ENCODE measurements at places on chromosomes 5 and 9.

GRCh38 chr9:35470894-35471293 is 19.0 kb upstream of the RUSC2 start:
- no peak for DNase-seq

DNA sequence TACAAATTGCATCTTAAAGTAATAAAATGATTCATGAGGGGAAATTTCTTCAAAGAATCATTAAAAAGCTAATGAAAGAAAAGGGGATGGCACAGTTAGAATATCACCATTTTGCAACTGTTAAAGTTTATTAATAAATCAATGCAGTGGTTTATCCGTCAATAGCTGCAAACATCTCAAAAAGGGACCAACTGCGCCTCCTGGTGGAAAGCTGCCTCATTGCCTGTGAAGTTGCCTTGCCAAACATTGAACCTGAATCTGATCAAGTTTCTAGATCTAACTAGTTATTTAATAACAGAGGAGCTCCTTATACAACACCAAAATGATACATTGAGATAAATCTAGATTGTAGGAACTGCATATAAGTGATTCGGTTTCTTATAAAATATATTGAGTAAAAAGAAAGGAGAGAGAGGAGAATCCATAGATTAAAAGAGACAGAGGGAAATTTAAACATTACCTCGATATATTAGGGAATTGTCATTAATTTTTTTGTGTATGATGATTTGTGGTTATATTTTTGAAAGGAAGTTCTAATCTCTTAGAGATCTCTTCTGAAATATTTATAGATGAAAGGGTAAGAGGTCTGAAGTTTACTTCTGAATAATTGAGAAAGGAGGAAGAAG is 6.9 kb upstream of the NDUFB6 start:
- peak; percentile 33 for DNase-seq

DNA sequence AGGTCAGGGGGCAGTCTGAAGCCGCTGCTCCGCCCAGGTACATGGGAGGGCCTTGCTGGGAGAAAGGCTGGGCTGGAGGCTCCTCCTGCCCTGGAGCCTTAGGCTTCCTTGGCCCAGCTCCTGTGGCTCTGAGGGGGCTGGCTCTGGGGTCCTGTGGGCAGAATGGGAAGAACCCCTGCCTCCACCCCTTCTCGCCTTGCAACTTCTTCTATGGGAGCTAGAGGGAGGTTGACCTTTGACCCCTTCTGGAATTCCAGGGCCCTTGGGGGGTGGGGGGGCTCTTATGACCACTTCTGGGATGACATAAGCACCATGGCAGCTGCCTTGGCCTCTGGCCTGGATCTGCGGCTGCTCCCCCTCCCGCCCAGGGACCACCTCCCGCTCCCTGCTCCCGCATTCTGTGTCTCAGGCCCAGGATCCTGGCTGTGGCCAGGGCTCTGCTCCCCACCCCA is 32.2 kb downstream of the IER5L start:
- no peak for DNase-seq

GRCh38 chr9:122815544-122815943 is 12.8 kb downstream of the PDCL start:
- DNase-seq, result no peak

GRCh38 chr5:137303509-137303908 is 195.6 kb downstream of the SPOCK1 start:
- no peak for DNase-seq

DNA sequence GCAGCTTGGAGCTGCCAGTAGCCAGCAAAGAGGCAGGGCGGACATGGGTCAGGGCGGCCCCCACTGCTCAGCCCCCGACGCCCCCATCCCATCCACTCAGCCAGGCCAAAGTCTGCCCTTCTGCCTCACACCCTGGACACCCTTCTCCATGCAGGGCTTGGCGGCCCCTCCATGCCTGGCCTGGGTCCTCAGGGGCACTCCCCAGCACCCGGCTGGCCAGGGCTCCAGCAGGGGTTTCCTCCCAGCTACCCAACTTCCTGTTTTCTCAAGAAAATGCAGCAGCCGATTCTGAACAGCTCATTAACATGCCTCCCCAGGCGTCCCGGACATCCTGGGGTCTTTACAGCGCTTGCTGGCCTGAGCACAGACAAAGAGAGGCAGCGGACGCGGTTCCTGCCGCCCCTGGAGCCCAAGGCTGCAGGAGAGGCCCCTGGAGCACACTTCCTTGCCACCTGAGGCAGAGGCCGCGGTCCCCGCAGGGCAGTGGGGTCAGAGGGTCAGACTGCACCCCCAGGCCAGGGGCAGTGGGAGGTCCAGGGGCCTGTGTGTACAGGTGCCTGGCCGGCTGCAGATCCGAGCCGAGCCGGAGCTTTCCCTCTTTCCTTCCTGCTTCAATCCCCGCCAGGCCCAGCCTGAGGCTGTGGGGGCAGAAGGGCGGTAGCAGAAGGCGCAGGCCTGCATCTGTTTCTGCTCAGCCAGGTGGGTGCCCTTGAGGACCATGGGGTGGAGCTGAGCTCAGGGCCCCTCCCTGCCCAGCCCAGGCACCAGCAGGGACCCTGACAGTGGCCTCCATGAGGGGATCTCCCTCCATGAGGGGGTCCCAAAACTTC is 18.7 kb upstream of the NRARP start:
- DNase-seq, result no peak

GRCh38 chr9:98031935-98032334 is 24.6 kb upstream of the NANS start:
- DNase-seq, result no peak

- DNase-seq, result no peak
Observed at GRCh38 chr5:129481161-129481560, 21.1 kb downstream of the ADAMTS19 start.

GRCh38 chr5:91929522-91929817 is 546.4 kb upstream of the ARRDC3 start:
- no peak for DNase-seq

- no peak for DNase-seq
Observed at GRCh38 chr5:151298063-151298855, 5.3 kb downstream of the SLC36A3 start.

DNA sequence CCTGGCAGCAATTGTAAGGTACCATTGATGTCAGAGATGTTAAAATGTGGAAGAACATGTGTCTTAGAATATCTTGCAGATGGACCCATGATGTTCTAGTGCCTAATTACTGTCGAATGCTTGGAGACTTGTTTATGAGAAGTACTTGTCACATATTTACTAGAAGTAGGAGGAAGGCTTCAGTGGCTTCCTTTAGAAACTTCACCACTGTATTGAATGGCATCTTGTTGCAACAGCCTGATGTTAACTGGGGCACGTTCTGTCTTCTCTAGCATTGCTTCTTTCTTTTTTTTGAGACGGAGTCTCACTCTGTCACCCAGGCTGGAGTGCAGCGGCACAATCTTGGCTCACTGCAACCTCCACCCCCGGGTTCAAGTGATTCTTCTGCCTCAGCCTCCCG is 16.5 kb downstream of the UGCG start:
- no peak for DNase-seq

DNA sequence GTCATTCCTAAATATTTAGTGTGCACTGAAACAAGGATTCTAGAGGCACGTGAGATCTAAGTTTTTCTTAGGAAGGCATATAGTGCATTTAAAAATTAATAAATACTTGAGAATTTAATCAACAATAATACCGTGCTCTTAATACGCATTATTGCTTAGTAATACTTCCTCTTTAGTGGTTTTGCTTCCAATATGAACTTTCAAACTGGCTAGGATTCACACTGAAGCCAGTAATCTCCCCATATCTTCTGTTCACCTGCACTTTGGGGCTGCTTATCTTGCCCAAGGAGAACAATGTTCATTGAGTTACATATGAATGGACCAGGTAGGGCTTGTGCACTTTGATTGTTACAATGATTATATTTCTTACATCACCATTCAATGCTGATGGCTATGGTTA is 180.5 kb upstream of the RIOK2 start:
- DNase-seq, result no peak

- no peak for DNase-seq
Observed at GRCh38 chr5:64958757-64959391, 190.1 kb downstream of the CWC27 start.

- DNase-seq, result no peak
Observed at GRCh38 chr9:137552022-137552768, 516 bp downstream of the MRPL41 start.

GRCh38 chr5:169914766-169915165 is 65.5 kb downstream of the INSYN2B start:
- no peak for DNase-seq

DNA sequence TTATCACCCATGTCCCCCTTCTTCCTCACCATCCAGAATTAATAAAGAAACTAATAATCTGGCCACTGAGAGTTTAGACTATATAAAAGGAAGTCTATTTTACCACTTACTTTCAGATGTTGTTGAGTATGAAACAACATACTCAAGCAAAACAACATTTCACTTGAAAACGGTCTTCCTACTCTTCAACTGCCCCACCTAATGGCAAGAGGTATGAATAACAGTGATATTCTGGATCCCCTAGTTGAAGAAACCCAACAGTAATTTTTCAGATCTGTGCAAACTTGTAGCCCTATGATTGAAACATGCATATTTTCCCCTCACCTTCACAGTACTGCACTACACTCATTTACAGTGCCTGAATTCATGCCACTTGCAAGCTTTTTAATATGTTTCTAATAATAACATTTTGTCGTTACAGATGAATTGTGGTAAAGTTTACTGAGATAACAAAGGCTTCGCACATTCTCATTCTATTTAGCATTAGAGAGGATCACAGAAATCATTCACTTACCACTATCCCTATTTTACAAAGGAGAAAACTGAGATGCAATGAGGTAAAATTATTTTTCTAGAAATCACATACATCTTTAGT is 267.9 kb upstream of the PDE4D start:
- DNase-seq, result no peak

DNA sequence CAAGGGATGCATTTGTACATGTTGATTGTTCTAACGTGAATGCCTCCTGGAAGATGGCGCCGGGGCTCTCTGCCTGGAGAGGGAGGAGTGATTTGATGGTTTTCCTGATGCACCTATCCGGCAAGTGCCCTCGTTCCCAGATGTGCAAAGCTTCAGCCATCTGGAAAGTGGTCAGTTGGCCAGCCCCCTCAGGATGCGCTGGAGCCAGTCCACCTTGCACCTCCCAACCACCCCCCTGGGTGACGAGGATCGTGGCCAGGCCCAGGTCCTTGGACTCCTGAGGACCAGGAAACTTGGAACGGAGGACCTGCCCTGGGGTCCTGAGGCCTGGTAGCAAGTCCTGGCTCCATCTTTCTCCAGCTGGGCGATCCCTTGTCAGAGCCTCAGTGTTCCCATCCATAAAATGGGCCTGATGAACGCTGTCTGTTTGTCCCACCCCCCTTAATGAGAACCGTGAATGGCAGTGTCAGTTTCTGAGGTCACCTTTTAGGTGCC is 23.6 kb upstream of the RNU6ATAC start:
- DNase-seq, result no peak

DNA sequence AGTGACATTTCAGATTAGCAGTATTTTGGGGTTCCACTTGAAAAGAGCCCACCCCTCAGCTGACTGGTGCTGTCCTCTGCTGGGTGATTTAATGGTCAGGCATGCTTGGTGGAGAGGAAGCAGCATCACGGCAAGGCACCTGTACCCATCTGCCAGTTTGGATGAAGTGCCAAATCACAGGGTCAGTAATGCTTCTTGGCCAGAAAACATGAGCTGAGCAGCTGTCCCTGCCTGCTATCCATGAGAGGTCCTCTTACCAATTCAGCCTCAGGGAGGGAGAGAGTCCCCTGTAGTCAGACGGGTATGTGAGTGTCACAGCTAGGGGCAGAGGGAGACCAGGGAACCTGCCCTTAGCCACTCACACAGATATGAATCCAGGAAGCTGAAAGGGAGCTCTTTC is 137.9 kb downstream of the SEC61B start:
- DNase-seq, result no peak

DNA sequence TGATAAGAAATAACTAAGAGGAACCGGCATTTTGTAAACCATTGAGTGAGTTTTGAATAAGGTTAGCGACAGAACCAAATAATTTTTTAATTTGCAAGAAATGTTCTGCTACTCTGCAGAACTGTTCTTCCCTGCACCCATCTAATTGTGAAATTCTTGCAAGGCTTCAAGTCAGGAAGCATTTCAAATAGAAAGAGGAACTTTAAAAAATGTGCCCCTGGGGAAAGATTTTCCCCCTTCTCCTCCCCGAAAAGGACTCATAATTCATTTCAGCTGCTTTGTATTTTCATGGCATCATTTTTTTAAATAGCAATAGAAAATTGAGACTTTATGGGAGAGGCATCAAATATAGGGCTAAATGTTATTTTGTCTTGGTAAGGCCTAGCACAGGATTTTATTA is 180.9 kb upstream of the ANKRD55 start:
- no peak for DNase-seq

GRCh38 chr5:73117088-73117740 is 3.2 kb upstream of the TMEM171 start:
- DNase-seq, result no peak

- no peak for DNase-seq
Observed at GRCh38 chr9:131593091-131593820, 47.9 kb downstream of the PRRT1B start.

- no peak for DNase-seq
Observed at GRCh38 chr5:36575361-36575781, 31.0 kb upstream of the SLC1A3 start.
